Stimulated activated CD4-positive, alpha-beta T cell treated with anti-CD3 and anti-CD28 coated beads, Interleukin-1b, Interleukin-23, amount 100 ng/mL, for 4 hours (primary cell): ENCODE measurements at places on chromosomes 6 and 20.

GRCh38 chr6:20497216-20498040 is 36.8 kb upstream of the CDKAL1 start:
- no peak for DNase-seq

GRCh38 chr6:51199733-51200260 is 381.1 kb downstream of the TFAP2B start:
- DNase-seq, result no peak

DNA sequence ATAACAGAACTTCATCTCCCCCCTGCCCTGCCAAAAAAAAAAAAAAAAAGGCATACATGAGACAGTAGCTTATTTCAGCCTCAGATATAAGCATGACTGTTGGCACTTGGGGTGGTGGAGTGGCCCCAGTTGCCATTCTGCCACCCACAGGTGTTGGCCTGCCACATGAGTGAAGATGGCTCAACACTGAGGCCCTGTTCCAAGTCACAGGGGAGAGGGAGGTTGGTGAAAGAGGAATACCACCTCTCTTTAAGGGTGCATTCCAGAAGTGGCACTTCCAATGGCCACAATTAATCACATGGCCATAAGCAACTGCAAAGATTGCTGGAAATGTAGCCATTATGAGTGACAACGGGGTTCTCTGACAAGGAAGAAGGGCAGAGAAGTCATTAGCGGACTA is 61.9 kb upstream of the JARID2 start:
- DNase-seq, result no peak

GRCh38 chr20:57545927-57546662 is 14.8 kb upstream of the PCK1 start:
- no peak for DNase-seq

DNA sequence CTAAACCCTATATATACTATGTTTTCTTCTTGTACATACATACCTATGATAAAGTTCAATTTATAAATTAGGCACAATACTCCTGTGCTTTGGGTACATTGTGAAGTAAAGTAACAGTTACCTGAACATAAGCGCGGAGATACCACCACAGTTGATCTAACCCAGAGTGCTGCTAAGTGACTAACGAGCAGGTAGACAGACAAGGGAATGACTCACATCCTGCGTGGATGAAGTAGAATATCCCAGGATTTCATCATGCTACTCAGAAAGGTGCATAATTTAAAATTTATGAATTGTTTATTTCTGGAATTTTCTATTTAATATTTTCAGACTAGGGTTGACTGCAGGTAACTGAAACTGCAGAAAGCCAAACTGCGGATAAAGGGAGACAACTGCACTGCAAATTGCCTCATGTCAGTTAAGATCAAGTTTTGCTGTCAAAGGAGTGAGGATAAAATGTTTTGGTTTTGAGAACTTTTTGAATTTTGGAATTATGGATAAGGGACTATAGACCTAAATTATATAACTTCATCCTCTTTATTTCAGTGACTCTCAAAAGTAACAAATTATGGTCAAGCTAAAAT is 14.4 kb downstream of the MKKS start:
- DNase-seq, result no peak

- DNase-seq, result no peak
Observed at GRCh38 chr20:17671011-17671410, 11.0 kb downstream of the RRBP1 start.

DNA sequence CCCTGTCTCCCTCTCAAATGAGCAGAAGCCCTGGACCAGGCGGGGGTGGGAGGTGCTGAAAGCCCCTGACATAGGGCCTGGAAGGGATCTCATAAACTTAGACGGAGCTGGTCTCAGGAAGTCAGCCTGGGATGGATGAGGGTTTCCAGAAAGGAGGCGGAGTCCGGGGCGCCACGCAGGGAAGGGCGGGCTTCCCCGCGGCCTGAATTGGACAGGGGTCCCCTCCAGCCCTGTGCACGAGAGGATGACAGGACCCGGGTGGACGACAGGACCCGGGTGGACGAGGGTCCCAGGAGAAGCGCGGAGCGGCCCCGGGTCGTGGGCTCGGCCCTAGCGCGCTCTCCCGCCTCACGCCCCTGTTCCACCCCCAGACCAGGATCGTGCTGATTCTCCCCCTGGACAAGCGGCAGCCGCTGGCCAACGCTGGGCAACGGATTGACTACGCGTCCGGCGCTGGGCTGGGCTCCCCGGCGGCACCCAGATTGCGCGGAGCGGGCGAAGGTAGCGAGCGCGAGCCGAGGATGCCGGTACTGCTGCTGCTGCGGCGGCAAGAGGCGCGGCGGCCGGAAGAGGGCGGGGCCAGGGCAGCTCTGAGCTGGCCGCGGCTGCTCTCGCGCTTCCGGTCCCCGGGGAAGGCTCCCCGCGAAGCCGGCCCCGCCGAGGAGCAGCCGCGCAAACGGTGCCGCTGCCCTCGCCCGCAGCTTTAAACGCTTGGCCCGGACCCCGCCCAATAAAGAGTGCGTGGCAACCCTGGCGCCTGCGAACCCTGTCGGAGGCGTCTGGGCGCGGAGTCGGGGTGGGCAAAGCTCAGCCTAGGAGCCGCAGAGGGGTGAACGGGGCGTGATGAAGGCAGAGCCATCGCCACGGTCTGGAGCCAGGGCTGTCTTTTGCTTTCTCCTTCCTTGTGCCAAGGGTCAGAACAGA is 1.3 kb downstream of the C20orf144 start:
- DNase-seq, result peak; percentile 66

GRCh38 chr6:26329763-26330511 is 35.1 kb upstream of the BTN3A2 start:
- DNase-seq, result peak; percentile 55

- no peak for DNase-seq
Observed at GRCh38 chr6:157064502-157064901, 258.8 kb downstream of the TMEM242 start.

DNA sequence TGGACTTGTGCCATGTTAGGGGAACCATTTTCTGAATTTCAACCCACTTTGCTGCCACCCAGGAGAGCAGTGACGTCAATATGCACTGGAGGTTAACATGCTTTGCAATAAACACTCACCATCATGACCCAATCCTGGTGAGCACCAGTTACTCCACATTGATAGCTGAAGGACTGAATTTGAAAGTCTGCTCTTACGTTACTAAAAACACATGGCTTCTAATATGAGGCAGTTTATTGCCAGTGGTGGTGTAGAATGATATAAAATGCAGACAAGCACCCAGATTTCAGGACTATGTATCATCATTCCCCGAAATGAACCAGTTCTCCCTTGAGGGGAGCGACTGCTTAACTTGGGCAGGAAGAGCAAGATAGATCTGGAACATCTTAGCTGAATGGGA is 23.8 kb downstream of the RFPL4B start:
- DNase-seq, result no peak

DNA sequence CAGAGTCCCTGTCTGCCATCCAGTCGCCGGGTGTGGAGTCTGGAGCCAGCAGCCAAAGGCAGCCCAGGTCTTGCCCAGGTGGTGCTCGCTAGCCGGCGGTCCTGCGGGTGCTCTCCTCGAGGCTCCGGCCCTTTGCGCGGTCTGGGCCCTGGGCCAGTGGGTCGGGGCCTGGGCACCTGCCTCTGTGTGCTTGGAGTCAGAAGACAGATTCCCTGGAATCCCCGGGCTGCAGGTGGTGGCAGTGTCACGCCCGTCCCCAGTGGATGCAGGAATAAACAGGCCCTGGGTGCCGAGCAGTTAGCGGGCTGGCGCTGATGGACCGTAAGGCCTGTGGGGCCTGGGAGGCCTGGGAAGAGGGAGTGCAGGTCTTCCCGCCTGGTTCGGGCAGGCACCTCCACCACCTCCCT is 5.3 kb downstream of the SS18L1 start:
- no peak for DNase-seq

GRCh38 chr6:75892384-75892783 is 143.3 kb downstream of the MYO6 start:
- DNase-seq, result no peak

- no peak for DNase-seq
Observed at GRCh38 chr6:53608396-53608795, 57.2 kb downstream of the KLHL31 start.

DNA sequence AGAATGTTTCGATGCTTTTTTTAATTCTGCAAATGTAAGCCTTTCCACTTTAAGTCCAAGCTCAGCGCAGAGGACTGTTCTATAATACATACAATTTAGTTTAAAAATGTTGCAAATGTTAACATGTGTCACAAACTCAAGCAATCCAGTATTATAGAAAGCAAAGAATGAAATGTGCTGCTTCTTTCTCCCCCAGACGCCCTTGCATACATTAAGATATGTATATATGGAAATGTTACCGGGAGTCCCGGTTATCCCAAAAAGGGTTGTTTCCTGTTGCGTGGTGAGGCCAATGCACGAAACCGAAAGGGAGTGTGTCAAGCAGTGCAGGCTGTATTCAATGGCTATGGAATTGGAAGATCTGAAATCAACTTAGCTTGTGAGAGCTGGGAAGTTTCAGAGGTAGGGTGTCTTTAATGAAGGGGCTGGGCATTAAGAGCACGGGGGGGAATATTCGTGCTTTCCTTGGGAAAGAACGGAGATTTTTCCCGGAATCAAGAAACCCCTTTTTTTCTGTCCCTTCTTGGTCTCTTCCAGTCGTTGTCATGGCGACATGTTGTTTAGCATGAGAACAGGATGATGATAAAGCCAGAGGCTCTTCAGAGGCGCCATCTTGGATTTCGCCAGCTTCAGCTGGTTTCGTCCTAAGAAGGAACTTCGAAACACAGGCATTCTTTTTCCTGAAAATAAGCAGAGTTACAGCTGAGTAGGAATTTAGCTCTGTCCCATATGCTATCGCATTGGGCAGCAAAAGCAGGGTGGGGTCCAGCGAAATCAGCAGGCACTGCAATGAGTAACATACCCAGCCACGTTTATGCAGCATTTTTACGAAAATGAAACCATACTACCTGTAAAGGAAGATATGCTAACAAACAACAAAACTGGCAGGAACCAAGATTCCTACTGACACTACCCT is 10.1 kb upstream of the NQO2 start:
- peak; percentile 64 for DNase-seq

- DNase-seq, result no peak
Observed at GRCh38 chr6:141252828-141253608, 879.7 kb upstream of the GJE1 start.

DNA sequence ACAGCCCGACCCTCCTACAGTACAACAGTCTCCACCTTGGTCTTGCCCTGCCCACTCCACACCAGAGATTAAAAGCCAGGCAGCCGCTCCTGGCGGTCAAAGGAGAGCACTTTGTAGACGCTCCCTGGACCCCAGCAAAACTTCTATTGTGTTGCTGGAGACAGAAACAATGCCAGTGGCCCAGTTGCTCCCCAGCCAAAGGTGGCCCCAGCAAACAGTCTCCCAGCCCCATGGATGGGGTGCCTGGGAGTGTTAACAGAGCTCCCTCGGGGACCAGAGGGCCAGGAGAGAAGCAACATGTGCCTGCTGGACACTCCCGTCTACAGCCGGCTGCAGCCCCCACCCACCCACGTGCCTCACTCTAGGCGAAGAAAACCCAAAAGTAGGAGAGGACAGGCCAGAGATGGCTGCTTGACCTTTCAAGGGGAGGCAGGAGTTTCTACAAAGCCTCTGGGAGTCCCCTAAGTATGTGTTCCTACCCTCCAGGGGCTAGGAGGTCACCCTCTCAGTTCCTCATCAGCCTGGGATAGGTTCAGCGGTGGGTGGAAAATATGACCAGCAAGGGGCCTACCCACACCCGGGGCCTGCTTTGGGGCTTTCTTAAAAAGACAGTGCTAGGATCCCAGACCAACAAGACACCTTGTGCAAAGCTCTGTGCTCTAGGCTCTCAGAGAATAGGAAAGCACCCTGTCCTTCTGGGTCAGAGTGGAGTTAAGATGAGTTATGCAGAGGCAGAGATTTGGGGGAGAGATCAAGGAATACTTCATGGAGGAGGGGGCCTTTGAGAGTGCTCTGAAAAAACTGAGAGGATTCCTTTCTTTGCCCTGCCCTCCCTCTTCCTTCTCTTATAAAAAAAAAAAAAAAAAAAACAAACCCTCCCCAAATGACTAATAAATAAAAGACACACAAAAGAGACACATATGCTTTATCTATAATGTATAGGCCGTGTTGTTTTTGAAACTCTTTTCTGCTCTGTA is 19.0 kb upstream of the PREX1 start:
- DNase-seq, result no peak

- DNase-seq, result no peak
Observed at GRCh38 chr6:151425561-151425960, 26.4 kb downstream of the RMND1 start.

DNA sequence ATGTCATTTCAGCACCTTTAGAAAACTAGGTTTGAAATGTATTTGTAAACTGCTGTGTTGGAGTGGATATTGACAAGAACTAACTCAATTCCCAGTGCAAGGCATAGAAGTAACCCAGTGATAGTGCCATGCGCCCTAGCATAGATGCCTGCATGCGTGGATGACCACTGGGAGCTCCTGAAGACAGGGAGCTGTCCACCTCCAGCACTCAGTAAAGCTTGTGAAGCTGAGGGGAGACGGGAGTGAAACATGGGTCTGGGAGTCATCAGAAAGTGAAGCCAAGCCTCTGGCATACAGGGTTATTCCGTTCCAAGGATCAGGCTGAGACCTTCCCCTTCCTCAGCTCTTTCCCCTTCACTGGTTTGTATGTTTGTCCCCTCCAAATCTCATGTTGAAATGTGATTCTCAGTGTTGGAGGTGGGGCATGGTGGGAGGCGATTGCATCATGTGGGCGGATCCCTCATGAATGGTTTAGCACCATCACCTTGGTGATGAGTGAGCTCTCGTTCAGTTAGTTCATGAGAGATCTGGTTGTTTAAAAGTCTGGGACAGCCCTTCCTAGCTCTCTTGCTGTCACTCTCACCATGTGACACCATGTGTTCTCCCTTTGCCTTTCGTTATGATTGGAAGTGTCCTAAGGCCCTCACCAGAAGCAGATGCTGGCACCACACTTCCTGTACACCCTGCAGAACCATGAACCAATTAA is 146.5 kb upstream of the FERMT1 start:
- DNase-seq, result no peak

- DNase-seq, result no peak
Observed at GRCh38 chr20:7843613-7844012, 96.6 kb downstream of the HAO1 start.

- DNase-seq, result no peak
Observed at GRCh38 chr6:134115715-134116074, 63.3 kb upstream of the SLC2A12 start.

DNA sequence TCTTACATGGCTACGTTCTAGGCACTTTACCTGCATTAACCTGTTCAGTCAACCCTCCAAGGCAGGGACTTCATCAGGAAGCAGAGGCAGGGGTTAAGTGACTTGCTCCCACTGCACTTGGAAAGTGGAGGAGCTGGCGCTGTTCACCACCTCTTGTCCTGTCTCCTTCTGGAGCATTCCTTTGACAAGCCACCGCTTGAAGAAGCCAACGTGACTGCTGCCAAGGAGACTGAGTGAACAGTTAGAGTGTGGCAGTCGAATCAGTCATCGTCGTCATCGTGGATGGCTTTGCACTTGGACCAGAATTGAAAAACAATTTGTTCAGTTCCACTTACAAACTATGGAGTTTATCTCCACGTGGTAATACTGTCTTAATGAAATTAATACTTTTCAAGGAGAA is 60.9 kb downstream of the TULP4 start:
- no peak for DNase-seq

GRCh38 chr6:28347119-28347518 is 2.6 kb upstream of the ZKSCAN3 start:
- no peak for DNase-seq
